ENCODE measurements at places on chromosomes 4 and X. TPM values are rescaled to one million over a fixed set of nuclear protein-coding genes. Genes with fewer than 3 reads are reported as not detected.

The PPP4R3C gene
- total RNA-seq = not detected

The NALF2 gene
- 0.26 TPM for total RNA-seq

The FAM9A gene
- total RNA-seq = not detected

The XIAP gene
- total RNA-seq = 50.7 TPM

The DNAJB14 gene
- 57.8 TPM for total RNA-seq

The CLCN5 gene
- 4.8 TPM for total RNA-seq

The JCHAIN gene
- total RNA-seq = 33.8 TPM

The CSN1S1 gene
- total RNA-seq = 2.1 TPM

- H3K27me3 ChIP-seq = no peaks in the 10 kb centered on the region
- no peaks in the 10 kb centered on the region for H3K4me1 ChIP-seq
- no peak overlapping the region for H3K27ac ChIP-seq
- no peaks in the 10 kb centered on the region for H3K36me3 ChIP-seq
Observed at GRCh38 chr4:35966566-35966965, 277.7 kb downstream of the ARAP2 start.

DNA sequence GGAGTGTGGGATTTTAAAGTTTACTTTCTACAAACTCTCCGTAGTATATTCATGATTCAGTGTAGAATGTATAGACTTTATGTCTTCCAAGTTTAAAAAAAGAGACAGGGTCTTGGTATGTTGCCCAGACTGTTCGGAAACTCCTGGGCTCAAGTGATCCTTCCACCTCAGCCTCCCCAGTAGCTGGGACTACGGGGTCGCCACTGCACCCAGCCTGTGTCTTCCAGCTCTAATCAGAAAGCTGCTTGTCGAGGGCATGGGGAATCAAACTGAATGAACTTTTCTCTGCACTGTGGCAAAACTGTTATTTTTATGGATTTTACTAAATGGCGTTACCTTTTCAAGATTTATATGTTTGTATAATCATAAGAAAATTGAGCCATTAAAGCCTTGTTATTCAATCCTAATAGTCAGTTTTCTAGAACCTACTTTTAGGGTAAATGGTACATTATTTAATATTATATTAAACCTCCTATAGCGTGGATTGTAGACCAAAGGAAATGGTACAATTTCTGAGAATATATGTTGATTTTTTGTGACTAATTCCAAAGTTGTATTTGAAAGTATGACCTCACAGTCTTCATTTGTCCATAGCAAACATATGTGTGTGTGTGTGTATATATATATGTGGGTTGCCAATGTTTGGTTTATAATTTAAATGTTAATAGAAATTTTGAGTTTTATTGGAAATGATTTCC lies 1.1 kb downstream of the BLOC1S4 start:
- H3K36me3 ChIP-seq = no peaks in the 10 kb centered on the region
- no peaks in the 10 kb centered on the region for H3K27me3 ChIP-seq

GRCh38 chrX:18640686-18641085 lies 31.2 kb downstream of the RS1 start:
- no peaks in the 10 kb centered on the region for H3K4me1 ChIP-seq
- DNase-seq = no peak
- H3K4me3 ChIP-seq = no peak overlapping the region
- no peaks in the 10 kb centered on the region for H3K36me3 ChIP-seq

DNA sequence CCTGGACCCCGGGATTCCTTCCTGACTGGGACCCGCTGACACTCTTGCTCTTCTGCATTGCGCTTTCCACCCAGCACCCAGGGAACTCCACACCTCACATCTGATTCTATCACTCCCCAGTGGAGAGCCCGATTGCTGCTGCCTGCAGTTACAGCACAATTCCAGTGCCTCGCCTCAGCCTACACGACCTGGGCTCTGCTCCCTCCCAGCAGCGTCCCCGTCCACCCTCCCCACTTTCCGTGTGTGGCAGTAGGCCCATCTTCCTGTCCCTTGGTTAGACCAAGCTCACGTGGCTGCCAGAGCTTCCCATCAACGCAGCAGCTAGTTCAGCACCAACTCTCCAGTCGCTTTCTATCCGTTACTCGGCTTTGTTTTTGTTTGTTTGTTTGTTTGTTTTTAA lies 66.6 kb upstream of the SORBS2 start:
- no peaks in the 10 kb centered on the region for H3K27me3 ChIP-seq
- no peak for DNase-seq
- H3K36me3 ChIP-seq = no peaks in the 10 kb centered on the region

DNA sequence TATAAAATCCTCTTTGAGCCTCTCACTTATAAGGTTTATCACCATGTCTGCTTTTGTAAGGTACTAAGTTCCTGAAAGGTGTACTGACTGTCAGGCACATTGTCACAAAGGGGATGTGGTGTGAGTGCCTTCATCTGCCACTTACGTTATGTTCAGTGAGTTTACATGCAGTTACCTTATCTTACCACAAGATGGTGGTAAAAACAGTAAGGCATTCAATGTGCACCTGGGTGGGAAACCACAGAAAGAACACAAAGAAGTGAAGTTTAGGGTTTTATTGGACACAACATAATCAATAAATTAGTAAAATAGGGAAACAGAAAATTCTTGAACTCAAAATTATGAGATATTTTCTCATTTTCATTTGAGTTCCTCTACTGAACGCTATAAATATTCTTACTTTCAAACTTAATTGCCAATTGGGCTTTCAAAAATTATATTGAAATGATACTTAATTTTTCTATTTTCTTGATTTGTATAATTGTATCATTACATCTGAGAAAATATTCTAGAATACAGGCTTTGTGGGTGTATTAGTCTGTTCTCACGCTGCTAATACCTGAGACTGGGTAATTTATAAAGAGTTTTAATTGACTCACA lies 650.8 kb downstream of the PCDH7 start:
- no peaks in the 10 kb centered on the region for H3K4me1 ChIP-seq
- no peaks in the 10 kb centered on the region for H3K27me3 ChIP-seq

- peak overlapping the region; percentile 78 for H3K4me3 ChIP-seq
- H3K36me3 ChIP-seq = no peaks in the 10 kb centered on the region
- no peaks in the 10 kb centered on the region for H3K4me1 ChIP-seq
Observed at GRCh38 chr4:17577665-17578481, 875 bp downstream of the LAP3 start.

- H3K4me3 ChIP-seq = no peak overlapping the region
- DNase-seq = no peak
- H3K27ac ChIP-seq = no peak overlapping the region
- no peaks in the 10 kb centered on the region for H3K36me3 ChIP-seq
- no peaks in the 10 kb centered on the region for H3K4me1 ChIP-seq
- no peaks in the 10 kb centered on the region for H3K27me3 ChIP-seq
Observed at GRCh38 chr4:167602157-167602556, 367.9 kb upstream of the SPOCK3 start.

GRCh38 chrX:134543288-134543687 lies 83.3 kb downstream of the HPRT1 start:
- H3K4me1 ChIP-seq = no peaks in the 10 kb centered on the region
- DNase-seq = no peak
- H3K36me3 ChIP-seq = no peaks in the 10 kb centered on the region
- no peak overlapping the region for H3K4me3 ChIP-seq

DNA sequence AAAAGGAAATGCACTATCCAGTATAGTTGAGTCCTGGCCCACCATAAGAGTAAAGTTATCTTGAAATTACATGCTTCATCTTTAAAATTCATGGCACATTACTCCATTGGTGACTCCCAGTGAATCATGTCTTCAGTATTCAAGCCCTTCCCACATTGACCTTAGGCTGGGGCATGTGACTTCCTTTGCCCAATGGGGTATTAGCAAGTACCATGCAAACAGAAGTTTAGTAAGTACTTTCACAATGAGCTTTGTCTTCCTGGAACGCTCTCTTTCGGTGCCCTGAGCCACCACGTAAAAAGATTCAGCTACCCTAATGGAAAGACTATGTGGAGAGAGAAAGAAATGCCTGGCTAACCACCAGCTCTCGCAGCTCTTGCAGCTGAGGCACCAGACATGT lies 235.4 kb downstream of the HNRNPD start:
- H3K4me3 ChIP-seq = no peak overlapping the region
- no peaks in the 10 kb centered on the region for H3K27me3 ChIP-seq
- no peak for DNase-seq
- no peak overlapping the region for H3K27ac ChIP-seq

DNA sequence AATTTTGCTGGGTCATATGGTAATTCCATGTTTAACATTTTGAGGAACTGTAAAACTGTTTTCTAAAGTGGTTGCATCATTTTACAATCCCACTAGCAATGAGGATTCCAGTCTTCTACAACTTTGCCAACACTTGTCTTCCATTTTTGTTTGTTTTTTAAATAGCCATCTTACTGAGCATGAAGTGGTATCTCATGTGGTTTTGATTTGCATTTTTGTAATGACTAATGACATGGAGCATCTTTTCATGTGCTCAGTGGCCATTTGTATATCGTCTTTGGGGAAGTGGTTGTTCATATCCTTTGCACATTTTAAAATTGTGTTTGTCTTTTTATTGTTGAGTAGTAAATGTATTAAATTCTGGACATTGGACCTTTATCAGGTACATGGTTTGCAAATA lies 94.7 kb downstream of the TMEM131L start:
- H3K27ac ChIP-seq = no peak overlapping the region
- peaks cover 3% of the 10 kb centered on the region for H3K36me3 ChIP-seq
- H3K4me1 ChIP-seq = no peaks in the 10 kb centered on the region
- DNase-seq = no peak
- H3K27me3 ChIP-seq = no peaks in the 10 kb centered on the region

GRCh38 chrX:101229170-101229569 lies 9.6 kb downstream of the DRP2 start:
- no peak overlapping the region for H3K27ac ChIP-seq
- no peaks in the 10 kb centered on the region for H3K27me3 ChIP-seq
- H3K4me1 ChIP-seq = no peaks in the 10 kb centered on the region
- H3K36me3 ChIP-seq = no peaks in the 10 kb centered on the region
- H3K4me3 ChIP-seq = no peak overlapping the region

DNA sequence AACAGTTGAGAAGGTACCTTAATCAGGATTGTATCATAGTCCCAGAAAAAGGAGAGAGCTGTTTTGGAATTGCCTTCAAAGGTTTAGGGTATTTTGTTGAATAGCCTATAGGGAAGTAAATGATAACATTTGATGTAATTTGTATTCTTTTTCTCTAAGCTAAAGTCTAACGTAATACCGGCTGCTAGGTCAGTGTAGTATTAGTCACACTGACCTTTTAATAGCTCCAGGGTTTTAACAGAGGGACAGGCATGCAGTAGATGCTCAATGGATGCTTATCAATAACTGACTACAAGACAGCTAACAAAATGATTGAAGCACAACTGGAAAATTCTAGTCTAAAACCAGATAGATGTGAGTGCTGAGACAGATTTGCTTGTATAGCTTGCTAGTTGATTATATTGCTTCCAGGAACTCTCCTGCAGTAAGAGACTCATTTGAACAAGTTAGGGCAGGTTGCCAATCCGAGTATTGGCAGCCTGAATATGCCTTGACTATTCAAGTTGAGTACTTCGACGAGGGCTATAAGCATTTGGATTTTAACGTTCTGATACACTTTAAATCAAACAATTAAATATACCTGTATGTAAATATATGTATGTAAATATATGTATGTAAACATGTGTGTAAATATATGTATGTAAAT lies 16.5 kb upstream of the PNPLA4 start:
- no peaks in the 10 kb centered on the region for H3K4me1 ChIP-seq
- no peak overlapping the region for H3K4me3 ChIP-seq
- DNase-seq = no peak

GRCh38 chr4:19314116-19314515 lies 937.6 kb upstream of the SLIT2 start:
- H3K4me3 ChIP-seq = no peak overlapping the region
- no peak overlapping the region for H3K27ac ChIP-seq
- no peaks in the 10 kb centered on the region for H3K36me3 ChIP-seq
- H3K4me1 ChIP-seq = no peaks in the 10 kb centered on the region
- H3K27me3 ChIP-seq = no peaks in the 10 kb centered on the region
- DNase-seq = no peak

- no peaks in the 10 kb centered on the region for H3K36me3 ChIP-seq
- DNase-seq = no peak
- no peak overlapping the region for H3K4me3 ChIP-seq
- no peak overlapping the region for H3K27ac ChIP-seq
- no peaks in the 10 kb centered on the region for H3K4me1 ChIP-seq
- H3K27me3 ChIP-seq = no peaks in the 10 kb centered on the region
Observed at GRCh38 chr4:115763051-115763450, 649.6 kb upstream of the NDST4 start.

GRCh38 chrX:69388526-69388925 lies 115.6 kb upstream of the NALF2 start:
- no peaks in the 10 kb centered on the region for H3K4me1 ChIP-seq
- no peaks in the 10 kb centered on the region for H3K36me3 ChIP-seq
- peak; percentile 65 for DNase-seq
- H3K4me3 ChIP-seq = no peak overlapping the region
- H3K27ac ChIP-seq = no peak overlapping the region

DNA sequence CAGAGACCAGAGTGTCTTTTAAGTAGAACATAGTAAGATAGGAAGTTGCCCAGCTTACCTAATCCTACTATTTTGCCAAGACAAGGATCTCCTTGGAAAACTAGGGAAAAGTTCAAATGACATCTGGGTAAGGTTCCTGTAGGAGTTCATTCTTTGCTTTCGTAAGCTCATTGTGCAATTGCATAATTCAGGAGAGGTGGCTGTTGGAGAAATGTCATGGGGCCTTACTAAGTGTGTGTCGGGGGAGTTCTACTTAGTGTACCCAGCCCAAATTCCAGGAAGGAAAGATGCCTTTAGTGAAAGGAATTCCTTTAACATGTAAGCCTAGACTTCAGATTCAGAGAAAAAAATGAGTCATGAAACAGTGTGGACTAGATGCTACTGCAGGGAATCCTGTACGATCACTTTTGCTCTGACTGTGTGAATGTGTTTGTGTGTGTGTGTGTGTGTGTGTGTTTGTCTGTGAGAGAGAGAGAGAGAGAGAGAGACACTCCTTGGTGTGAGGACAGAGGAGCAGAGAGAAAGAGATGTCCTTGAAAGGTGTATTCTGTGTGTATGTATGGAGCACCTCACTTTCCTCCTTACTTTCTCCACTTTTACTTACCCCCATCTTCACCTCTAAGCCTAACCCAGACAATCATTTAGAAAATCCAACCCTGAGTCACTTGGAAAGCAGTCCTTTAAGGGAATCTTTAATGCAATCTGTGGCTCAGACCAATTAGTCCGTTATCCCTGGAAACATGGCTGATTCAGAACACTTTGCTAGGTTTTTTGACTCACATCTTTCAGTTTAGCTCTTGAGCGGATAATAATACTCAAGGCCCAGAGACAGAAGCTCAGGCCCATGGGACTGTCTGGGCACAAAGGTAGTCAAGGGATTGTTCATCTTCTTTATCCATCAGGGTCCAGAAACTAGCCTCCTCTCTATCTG lies 114.5 kb upstream of the ACSL4 start:
- H3K36me3 ChIP-seq = no peaks in the 10 kb centered on the region
- H3K4me1 ChIP-seq = peaks cover 3% of the 10 kb centered on the region
- no peak for DNase-seq
- H3K27ac ChIP-seq = no peak overlapping the region
- no peak overlapping the region for H3K4me3 ChIP-seq

- H3K27me3 ChIP-seq = no peaks in the 10 kb centered on the region
- no peak overlapping the region for H3K4me3 ChIP-seq
- no peak for DNase-seq
- H3K27ac ChIP-seq = no peak overlapping the region
- H3K4me1 ChIP-seq = no peaks in the 10 kb centered on the region
Observed at GRCh38 chr4:87011340-87012034, 76.7 kb downstream of the AFF1 start.

- no peaks in the 10 kb centered on the region for H3K4me1 ChIP-seq
- no peak overlapping the region for H3K4me3 ChIP-seq
- H3K27ac ChIP-seq = no peak overlapping the region
- H3K27me3 ChIP-seq = no peaks in the 10 kb centered on the region
- DNase-seq = no peak
Observed at GRCh38 chr4:53313510-53313909, 52.4 kb downstream of the SCFD2 start.

GRCh38 chr4:124337874-124338273 lies 374.7 kb downstream of the ANKRD50 start:
- H3K27ac ChIP-seq = no peak overlapping the region
- no peaks in the 10 kb centered on the region for H3K27me3 ChIP-seq
- H3K36me3 ChIP-seq = no peaks in the 10 kb centered on the region
